Brain (organoid and tissue), 16 donors: ENCODE measurements at places on chromosomes 12 and 14.

- DNase-seq, result no peak
Measured at GRCh38 chr12:8905546-8905945, 8.8 kb upstream of the PHC1 start.

DNA sequence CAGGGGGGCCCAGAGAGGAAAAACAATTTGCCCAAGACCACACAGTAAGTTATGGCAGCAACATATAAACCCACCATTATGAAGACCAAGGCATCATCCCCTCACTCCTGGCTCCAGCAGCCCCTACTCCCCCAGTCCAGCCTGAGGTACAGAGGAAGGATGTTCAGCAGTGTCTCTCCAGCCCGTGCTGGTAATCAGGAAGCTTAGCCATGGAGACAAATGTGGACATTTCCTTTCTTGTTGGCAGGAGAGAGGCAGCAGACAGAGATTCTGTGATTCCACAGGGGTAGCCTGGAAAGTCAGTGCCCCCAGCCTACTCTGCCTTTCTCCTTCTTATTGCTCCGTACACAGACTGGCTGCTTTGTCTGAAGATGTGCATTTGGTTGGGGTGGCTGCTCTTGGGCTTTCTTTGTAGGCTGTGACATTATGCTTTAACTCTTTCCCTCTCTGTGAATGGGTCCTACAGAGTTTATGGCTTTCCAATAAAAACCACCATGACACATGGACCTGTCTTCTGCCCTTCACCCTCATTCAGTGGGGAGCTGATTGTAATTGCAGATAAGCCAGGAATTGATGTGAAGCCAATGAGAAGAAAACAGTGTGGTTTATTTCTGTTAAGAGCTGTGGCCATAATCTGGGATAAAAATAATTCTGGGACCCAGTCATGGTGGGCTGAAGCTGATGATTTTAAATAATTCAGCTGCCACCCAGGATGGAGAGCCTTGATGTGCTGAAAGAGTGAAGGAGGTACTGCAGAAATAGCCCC, 3.4 kb downstream of the RPH3A start:
- no peak for DNase-seq

- no peak for DNase-seq
Measured at GRCh38 chr12:123062681-123063486, 82.4 kb downstream of the ARL6IP4 start.

GRCh38 chr14:91016800-91017410, 43.5 kb downstream of the RPS6KA5 start:
- no peak for DNase-seq

GRCh38 chr12:116247377-116247776, 30.1 kb downstream of the MED13L start:
- DNase-seq, result peak; percentile 47

DNA sequence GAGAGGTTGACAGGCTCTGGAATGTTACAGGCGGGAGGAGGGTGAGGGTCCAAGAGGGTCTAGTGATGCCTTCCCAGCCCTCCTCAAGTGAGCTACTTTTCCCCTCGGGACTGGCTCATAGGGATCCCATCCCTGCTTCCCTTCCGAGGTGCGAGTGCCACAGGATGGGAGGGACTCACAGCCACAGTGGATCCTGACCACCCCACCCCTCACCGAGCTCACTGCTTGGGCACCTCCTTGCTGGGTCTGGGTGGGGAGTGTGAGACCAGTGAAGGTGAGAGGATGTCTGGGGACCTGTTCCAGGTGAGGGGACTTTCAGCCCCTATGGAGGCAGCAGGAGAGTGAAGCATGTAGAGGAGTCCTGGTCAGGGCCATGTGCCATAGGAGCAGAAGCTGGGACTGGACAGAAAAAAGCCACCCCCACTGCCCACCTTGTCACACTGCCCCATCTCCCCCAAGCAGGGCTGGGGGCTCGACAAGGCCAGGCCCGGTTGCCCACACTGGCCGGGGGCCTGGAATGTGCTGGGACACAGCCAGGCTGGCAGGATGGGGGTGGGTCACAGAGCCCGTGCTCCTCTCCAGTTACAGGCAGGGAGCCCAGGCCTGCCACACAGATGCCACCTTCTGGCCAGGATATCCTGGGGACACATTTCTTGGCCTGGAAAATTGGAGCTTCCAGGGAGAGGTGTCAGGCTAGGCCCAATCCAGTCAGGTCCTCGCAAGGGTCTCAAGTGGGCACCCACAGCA, 1.7 kb upstream of the TNS2 start:
- peak; percentile 62 for DNase-seq

GRCh38 chr14:77667331-77667730, 40.5 kb downstream of the ALKBH1 start:
- no peak for DNase-seq

GRCh38 chr12:79322905-79323304, 367.9 kb downstream of the PAWR start:
- DNase-seq, result no peak

GRCh38 chr14:88312257-88312656, 10.8 kb downstream of the KCNK10 start:
- peak; percentile 76 for DNase-seq

DNA sequence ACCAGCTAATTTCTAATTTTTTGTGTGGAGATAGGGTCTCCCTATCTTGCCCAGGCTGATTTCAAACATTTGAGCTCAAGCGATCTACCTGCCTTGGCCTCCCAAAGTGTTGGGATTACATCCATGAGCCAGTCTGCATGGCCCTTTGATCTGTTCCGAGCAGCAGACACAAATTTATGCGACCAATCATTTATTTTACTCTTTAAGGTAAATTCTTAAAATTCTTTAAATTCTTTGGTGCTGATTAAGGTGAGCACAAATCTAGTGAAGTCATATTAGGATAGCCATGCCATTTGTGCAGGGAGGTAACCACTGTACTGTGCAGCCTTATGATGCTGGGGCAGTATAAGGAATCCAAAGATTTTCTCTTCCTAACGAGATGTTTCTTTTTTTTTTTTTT, 135.7 kb downstream of the SRGAP1 start:
- no peak for DNase-seq

- DNase-seq, result no peak
Measured at GRCh38 chr12:106070147-106070546, 68.6 kb downstream of the NUAK1 start.

DNA sequence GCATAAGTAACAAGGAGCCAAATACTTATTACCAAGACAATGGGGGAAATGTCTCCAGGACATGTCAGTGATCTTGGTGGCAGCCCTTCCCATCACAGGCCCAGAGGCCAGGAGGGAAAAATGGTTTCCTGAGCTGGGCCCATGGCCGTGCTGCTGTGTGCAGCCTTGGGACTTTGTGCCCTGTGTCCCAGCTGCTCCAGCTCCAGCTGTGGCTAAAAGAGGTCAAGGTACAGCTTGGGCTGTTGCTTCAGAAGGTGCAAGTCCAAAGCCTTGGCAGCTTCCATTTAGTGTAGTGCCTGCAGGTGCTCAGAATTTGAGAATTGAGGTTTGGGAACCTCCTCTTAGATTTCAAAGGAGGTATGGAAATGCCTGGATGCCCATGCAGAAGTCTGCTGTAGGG, 212.3 kb upstream of the DCN start:
- DNase-seq, result no peak

DNA sequence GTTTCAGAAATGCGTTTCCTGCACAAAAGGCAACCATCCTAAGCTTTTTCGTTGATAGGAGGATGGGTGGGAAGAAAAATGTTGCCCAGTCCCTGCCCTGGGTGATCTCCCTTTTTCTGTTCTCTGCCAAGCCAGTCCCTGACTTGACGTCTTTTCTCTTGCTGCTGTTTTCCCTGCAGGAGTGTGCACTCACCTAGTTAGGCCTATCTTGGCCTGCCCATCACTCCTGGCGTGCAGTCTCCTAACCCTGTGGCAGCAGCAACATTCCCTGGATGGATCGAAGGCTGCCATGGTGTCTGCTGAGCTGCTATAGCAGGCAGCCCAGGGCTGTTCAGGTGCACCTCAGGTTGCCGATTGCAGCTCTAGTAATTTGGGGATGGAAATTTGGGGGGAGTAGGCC, 1.2 kb downstream of the UNC119B start:
- no peak for DNase-seq

DNA sequence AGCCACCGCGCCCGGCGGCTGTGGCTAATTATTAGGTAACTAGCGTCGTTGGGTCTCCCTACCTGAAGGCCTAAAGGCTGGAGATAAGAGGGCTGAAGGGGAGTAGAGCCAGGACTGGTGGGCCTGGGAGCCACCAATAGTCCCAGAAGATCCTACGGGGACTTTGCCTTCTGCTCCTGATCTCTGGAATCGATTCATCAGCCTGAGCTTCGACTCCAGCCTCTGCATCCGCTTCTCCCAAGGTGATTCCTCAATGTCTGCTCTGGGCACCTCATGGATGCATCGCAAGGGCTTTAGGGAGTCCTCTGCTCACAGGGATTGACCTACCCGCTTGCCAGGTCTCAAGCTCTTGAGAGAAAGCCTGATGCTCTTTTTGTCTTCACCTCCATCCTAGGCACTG, 14.7 kb upstream of the KDM2B start:
- no peak for DNase-seq

- no peak for DNase-seq
Measured at GRCh38 chr14:36429692-36430091, 90.3 kb downstream of the NKX2-1 start.

DNA sequence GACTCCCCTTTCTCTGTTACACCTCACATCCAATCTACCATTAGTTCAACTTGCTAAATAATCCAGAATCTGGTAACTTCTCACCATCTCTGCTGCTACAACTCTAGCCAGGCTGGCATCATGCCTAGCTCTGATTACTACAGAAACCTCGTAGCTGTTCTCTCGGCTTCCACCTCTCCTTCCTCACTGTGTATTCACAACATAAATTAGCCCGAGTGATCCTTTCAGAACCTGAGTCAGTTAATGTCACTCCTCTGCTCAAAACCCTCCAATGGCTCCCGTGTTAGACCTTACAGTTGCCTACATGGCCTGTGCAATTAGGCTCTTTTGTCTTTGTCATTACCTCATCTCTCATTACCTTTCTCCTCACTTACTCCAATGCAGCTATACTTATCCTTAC, 139.4 kb downstream of the PDE3A start:
- DNase-seq, result no peak
